ENCODE measurements at places on chromosomes 3 and 15. TPM values are rescaled to one million over a fixed set of nuclear protein-coding genes. Genes with fewer than 3 reads are reported as not detected.

DNA sequence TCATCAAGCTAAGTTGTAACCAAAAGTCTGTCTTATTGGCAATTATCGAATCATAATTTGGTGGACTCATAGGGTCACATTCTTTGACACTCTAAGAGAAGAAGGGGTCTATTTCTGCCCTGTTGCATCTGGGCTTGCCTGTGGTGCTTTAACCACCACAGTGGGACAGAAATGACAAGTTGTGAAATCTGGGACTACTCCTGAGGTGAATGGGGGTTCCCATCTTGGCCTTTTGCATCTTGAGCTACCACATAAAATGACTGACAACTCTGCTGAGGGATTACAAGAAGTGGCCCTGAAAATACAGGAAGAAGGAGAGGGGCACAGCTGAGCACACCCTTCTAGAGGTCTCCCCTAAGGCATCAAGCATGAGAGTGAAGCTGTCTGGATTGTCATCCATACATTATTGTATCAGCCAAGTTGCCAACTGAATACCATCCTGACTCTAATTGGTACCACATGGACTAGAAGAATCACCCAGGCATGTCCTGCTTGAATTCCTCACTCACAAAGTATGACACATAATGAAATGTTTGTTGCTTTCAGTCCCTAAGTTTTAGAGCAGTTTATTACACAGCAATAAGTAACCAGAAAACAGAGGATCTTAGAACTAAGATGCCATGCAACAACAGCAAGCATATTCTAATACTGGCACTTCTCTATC, 306.5 kb downstream of the ROBO1 start:
- H3K4me1 ChIP-seq: no peaks in the 10 kb centered on the region
- DNase-seq: no peak
- H3K36me3 ChIP-seq: no peaks in the 10 kb centered on the region
- H3K27me3 ChIP-seq: no peaks in the 10 kb centered on the region

The TTLL13 gene
- 0.26 TPM for total RNA-seq

GRCh38 chr15:54208786-54209185, 230.5 kb downstream of the UNC13C start:
- H3K36me3 ChIP-seq: no peaks in the 10 kb centered on the region
- H3K27me3 ChIP-seq: no peaks in the 10 kb centered on the region
- H3K4me3 ChIP-seq: no peak overlapping the region
- no peak for DNase-seq
- no peak overlapping the region for H3K27ac ChIP-seq
- no peaks in the 10 kb centered on the region for H3K4me1 ChIP-seq

The POU1F1 gene
- not detected for total RNA-seq

The GABPB1 gene
- 18.7 TPM for total RNA-seq

DNA sequence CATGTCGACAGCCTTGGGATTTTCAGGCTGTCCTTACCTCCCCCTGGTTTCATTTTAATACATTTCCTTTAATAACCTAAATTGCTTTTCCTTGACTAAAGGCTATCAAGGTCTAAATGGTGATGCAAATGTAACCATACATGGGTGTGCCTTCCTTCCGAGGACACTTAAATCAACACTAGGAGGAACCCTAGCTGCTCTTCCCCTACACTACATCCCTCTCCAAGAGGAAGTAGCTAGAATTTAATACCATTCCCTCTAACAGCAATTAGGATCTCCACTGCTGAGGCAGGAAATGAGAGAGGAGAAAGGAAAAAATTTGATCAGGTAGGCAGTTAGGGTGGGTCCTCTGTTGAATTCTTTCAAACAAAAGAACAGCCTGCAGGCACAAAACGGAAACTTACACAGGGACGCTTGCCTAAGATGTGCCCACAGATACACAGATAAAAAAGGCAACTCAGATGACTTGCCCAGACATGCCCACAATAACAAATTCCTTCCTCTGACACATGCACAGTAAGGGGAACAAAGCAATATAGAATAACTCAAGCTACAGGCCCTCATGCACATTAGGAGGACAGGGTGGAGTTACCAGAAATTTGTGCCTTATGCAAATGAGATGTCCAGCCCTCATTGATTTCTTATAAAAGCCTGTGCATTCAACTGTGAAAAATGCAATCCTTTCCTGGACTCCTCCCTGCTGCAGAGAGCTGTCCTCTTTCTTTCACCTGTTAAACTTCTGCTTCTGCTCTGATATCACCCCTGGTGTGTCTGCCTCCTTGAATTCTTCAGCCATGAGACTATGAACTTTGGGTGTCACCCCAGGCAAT, 1024.4 kb upstream of the CADM2 start:
- no peak for DNase-seq
- no peaks in the 10 kb centered on the region for H3K27me3 ChIP-seq
- no peaks in the 10 kb centered on the region for H3K4me1 ChIP-seq
- H3K4me3 ChIP-seq: no peak overlapping the region

- H3K4me3 ChIP-seq: no peak overlapping the region
- no peak overlapping the region for H3K27ac ChIP-seq
- no peaks in the 10 kb centered on the region for H3K27me3 ChIP-seq
- DNase-seq: no peak
Measured at GRCh38 chr15:80308002-80308401, 56.0 kb upstream of the CTXND1 start.

The UACA gene
- 43.2 TPM for total RNA-seq

GRCh38 chr3:101898039-101898438, 48.7 kb downstream of the NFKBIZ start:
- H3K27me3 ChIP-seq: no peaks in the 10 kb centered on the region
- no peak overlapping the region for H3K4me3 ChIP-seq
- no peak overlapping the region for H3K27ac ChIP-seq
- no peak for DNase-seq
- peaks cover 14% of the 10 kb centered on the region for H3K4me1 ChIP-seq

The THUMPD3 gene
- total RNA-seq: 32.2 TPM

Data from left lung (tissue), 14 donors.